ENCODE measurements at places on chromosomes 12 and 14.

- DNase-seq = peak; percentile 83
Measured at GRCh38 chr12:101280006-101280505, at the start of gene UTP20. TSS of gene UTP20 (plus strand) at chr12:101280105. CDS start at chr12:101280283, 178 bp downstream.

DNA sequence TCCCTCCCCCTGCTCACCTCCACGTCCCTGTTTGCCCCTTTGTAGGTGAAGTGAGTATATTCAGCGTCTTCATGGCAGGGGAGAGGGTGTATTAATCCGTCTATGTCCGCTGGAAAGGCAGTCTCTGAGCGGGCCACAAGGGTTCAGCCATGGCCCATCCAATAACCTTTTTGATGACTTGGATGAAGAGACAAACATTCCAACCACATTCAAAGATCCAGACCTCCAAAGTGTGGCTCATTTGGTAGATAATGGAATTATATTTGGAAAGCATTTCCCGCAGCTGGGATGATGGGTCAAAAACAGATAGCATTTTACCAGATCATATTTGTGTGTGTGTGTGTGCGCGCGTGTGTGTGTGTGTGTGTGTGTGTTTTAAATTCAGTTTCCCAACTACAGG lies 345.9 kb downstream of the DPF3 start:
- DNase-seq = no peak

- peak; percentile 54 for DNase-seq
Measured at GRCh38 chr12:78457938-78458337, 406.6 kb upstream of the SYT1 start.

GRCh38 chr14:99924379-99924778 lies 131.2 kb downstream of the EML1 start:
- DNase-seq = no peak

DNA sequence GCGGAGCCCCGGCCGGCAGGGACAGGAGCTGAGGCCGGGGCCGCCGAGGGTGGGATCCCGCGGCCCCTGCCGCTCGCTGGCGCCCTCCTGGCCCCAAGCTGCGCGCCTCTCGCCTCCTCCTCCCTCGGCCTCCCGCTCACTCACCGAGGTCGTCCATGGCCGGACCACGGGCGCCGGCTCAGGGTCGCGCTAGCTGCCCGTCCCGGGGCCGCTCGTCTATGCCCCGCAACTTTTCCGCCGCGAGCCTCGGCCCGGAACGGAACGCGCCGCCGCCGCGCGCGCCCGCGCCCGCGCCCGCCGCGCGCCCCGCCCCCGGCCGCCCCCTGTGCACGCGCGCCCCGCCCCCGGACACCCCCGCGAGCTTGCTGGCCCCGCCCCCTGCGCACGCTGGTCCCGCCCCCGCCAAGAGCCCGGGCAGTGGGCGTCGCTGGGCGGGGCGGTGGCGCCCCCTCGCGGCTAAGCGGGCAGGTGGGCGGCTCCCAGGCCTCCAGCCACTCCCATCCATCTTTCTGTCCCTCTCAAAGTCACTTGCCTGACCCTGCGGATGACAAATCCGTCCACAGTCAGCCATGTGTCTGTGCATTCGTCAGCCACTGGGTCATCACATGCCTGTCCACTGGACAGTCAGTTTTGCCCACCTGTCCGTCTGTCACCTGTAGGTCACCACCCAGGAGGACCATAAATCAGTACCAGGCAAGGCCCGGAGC lies at the start of gene PXN:
TSS of gene PXN (minus strand) at position 258 of the 707 bp plus-strand sequence. CDS start at position 157, 101 bp downstream.
- DNase-seq = peak; percentile 63

- DNase-seq = peak; percentile 18
Measured at GRCh38 chr12:49674318-49674981, 32.8 kb downstream of the FMNL3 start.

- no peak for DNase-seq
Measured at GRCh38 chr12:1878214-1878613, 40.2 kb downstream of the CACNA2D4 start.

DNA sequence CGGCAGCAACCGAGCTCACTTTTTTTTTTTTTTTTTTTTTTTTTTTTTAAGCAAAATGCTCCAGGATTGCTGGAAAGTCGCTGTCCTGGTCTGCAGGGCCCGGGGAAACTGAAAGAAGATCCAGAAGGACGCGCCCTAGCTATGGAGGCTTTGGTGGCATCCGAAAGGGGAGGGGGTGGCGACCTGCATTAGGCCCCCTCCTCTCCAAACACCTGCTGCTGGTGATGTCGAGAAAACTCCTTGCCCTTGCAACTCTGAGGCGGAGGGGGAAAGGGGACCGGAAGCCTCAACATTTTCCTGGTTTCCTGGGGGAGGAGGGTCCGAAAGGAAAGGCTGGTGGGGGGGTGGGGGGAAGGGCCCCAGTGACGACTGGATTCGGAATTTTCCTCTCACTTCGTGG lies 421.1 kb downstream of the VRK1 start:
- DNase-seq = no peak

- DNase-seq = peak; percentile 90
Measured at GRCh38 chr14:105028251-105028927, 7.5 kb upstream of the CDCA4 start.
